ENCODE measurements at places on chromosomes 3 and 15.

DNA sequence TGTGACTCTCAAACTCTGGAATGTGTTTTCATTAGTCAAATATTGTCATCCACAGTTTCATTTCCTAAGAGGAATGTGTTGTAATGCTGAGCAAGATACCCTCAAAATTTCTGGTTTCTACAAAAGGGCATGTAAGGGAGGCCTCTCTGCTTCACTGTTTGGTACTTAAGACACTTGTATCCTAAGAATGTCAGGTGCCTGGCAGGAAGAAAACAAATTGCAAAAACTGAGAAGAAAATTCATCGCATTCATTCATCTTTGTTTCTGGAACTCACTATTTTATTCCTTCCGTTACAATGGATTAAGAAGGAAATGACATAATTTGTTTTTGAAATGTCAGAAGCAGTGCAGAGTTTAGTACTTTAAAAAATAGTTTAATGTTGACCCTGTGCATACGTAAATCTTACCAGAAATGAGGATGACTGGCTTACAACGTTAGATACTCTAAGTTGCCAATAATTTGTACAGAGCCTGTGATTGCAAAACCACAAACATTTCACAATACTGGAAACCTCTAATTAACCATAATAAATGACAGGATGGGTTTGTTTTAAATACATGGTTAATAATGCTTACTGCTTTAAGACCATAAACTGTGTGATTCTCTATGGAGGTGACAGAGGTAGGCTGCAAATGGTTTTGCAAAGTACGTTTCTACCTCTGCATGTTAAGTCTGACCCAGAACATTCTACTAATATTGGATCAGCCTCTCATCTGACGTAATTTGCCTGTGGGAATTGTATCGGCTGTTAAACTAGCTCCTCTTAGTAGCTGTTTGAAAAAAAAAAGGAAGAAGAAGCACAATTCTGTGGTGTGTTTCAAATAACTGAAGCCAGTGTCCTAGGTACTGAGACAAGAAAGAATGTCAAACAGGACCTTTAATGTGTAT, 477.8 kb downstream of the RBMS3 start:
- no peak for DNase-seq

- no peak for DNase-seq
Observed at GRCh38 chr3:72341920-72342319, 506.3 kb downstream of the SHQ1 start.

GRCh38 chr15:63832620-63833019, 1.1 kb downstream of the HERC1 start:
- no peak for DNase-seq

GRCh38 chr3:16888785-16889607, 4.2 kb downstream of the PLCL2 start:
- DNase-seq: no peak

DNA sequence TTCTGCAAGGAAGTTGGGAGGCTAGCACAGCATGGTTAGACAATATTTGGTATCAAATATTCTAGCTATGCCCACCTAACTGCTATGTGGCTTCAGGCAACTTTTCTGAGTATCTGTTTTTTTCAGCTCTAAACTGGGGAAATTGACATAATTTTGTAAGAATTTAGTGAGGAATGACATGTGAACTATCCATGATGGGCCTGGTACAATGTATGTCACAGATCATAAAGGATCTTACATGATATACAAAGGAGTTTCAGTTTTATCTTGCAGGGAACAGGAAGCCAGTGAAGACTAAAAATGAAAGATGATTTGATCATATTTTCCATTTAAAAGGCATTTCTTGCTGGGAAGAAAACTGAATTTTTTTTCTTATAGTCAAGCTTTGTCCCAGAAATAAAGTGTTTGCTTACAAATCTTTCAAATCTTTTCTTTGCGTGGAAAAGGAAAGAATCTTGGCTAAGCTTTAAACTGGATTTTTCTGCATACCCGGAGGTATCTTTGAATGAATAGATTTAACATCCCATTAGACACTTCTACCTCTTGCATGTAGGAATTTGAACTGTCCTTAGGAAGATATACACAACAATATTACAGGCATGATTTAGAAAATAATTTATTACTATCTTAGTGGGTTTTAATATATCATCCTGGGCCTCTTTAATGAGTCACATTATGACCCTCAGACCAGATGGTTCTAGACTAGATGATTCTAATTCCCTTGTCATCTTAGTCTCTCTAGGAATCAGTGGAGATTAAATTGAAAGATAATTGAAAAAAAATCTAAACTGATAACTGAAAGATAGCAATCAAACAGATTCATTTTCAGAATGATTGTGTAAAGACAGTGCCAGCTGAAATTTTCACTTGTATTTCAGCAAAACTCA, 436.0 kb upstream of the THBS1 start:
- no peak for DNase-seq

DNA sequence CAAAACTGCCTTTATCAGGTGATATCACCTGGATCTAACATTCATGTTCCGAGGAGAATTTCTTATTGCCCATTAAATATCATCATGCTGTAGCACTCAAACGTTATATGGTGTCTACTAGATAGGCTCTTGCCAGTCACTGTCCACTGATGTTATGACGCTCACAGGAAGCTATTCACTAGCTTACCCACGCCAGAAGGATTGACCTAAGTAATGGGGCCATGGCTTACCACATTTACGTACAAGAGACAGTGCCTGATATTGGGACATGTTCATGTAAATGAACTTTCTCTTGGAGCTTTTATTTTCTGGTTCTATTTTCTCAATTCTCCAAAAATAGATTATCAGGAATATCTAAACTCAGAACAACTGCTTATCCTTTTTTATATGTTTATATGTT, 91.7 kb upstream of the NAALADL2 start:
- DNase-seq: no peak

GRCh38 chr3:46824211-46824970, 38.9 kb downstream of the MYL3 start:
- no peak for DNase-seq

GRCh38 chr15:74604983-74605794, 10.4 kb upstream of the CLK3 start:
- DNase-seq: no peak

DNA sequence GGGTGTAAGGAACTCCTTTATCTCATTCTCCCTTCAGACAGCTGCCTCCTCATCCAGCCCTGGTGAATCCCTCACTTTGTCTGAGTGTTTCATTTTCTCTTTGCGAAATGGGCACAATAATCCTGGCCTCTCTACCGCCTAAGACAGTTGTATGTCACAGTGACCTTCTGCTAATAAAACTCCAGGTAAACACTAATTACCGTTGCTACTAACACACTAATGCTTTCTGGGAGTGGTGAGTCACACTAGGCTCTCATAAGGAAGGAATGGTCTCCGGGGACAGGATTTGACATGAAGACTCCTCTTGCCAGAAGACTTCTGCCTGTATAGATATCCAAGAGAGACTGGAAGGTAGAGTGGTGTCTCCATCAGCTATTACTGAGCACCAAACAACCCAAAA, 71.7 kb upstream of the SNRK start:
- no peak for DNase-seq

GRCh38 chr15:40343512-40343911, 2.8 kb upstream of the CCDC9B start:
- no peak for DNase-seq

- no peak for DNase-seq
Observed at GRCh38 chr3:169432708-169433432, 230.6 kb downstream of the MECOM start.

DNA sequence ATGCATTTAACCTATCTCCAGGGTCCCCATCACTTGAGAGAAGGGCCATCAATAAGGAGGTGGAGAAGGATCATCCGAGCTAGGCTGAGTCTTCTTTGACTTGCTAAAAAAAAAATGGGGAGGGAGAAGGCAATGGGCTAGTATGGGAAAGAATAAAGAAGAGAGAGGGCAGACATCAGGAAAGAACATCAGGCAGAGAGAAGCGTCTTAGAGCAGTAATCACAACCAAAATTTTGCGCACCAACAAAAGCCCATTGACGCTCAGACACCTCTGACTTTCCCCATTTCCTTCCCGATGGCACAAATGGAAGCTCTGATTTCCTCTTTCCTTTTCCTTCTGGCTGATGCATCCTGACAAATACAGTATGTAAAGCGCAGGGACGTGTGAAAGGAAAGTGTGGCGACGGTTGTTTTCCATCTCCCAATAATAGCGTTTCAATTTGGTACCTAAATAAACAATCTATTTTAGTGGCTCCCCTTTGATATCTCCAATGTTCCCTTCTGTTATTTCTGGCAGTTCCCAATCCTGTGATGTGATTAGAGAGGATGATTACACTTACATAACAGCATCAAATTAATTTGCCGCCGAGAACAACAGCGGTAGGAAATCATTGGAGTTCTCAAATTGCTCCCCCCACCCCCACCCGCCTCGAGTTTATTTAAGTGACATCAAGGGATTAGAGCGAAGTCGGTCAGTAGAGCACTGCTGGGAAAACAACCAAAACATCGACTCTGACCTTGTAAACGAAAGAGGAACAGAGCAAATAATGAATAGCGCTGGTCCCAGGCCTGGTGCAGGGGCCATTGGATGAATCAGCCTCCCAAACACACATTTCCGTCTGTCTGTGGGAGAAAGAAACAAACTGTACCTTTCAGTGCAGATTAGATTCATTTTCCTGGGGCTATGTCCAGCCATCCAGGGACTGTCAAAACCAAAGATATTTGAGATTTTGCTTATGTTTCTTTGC, 273.3 kb upstream of the ICE2 start:
- DNase-seq: no peak

DNA sequence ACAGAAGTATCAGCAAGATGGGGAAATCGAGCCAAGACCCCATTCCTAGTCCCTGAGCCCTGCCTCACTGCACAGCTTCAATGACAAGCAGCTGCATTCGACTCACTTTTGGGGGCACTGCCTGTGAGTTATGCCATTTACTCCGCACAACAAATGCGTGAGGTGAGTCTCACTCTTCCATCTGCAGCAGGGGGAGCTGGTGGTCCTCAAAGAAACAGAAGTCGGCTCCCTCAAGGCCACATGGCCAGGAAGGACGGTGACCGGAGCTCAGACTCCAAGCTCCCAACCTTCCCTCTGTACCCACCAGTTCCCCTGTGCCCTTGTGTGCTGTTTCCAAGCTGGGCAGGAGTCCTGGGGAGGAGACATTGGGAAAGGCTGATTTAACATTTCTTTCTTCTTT, 127.7 kb upstream of the IQSEC1 start:
- no peak for DNase-seq

- peak; percentile 42 for DNase-seq
Observed at GRCh38 chr15:101641129-101641764, 10.9 kb downstream of the TM2D3 start.

- no peak for DNase-seq
Observed at GRCh38 chr15:68407141-68407885, 24.6 kb downstream of the ITGA11 start.

- no peak for DNase-seq
Observed at GRCh38 chr15:68849497-68849896, 28.8 kb upstream of the ANP32A start.

DNA sequence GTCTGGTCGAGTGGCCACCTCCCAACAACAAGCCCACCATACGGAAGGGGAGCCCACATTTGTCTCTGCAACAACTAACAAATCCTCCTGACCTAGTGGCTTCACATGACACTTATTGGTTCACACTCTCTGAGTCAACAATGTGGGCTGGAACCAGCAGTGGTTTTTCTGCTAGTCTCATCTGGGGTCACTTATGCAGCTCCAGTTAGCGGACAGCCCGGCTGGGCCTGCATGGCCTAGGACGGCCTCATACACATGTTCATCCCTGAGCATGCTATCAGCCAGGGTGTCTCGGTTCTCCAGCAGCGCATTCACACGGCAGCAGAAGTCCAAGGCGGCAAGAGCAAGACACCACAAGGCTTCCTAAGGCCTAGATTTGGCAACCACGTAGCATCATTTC, 281.7 kb downstream of the XXYLT1 start:
- no peak for DNase-seq

GRCh38 chr15:33200444-33200843, 5.9 kb upstream of the FMN1 start:
- no peak for DNase-seq

GRCh38 chr3:85535517-85535916, 576.7 kb downstream of the CADM2 start:
- DNase-seq: no peak

DNA sequence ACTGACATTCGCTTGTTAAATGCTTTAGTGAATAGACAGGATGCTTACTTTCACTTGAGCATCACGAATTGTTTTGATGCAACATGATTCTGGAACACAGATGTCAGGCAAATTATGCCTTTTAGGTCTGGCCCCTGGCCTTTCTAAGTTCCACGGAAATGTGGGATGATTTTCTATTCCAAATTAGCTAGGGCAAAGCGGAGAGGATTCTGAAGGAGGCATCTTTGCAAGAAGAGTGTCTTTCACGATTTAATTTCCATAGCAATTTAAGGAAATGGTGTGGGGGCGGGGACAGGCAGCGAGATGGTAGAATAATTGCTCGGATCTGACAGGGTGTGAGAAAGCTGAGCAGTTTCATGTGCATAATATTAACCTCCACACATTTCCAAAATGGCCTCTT, 238.5 kb upstream of the KCNMB2 start:
- DNase-seq: no peak

- no peak for DNase-seq
Observed at GRCh38 chr3:124395162-124395561, 335.1 kb upstream of the UMPS start.

DNA sequence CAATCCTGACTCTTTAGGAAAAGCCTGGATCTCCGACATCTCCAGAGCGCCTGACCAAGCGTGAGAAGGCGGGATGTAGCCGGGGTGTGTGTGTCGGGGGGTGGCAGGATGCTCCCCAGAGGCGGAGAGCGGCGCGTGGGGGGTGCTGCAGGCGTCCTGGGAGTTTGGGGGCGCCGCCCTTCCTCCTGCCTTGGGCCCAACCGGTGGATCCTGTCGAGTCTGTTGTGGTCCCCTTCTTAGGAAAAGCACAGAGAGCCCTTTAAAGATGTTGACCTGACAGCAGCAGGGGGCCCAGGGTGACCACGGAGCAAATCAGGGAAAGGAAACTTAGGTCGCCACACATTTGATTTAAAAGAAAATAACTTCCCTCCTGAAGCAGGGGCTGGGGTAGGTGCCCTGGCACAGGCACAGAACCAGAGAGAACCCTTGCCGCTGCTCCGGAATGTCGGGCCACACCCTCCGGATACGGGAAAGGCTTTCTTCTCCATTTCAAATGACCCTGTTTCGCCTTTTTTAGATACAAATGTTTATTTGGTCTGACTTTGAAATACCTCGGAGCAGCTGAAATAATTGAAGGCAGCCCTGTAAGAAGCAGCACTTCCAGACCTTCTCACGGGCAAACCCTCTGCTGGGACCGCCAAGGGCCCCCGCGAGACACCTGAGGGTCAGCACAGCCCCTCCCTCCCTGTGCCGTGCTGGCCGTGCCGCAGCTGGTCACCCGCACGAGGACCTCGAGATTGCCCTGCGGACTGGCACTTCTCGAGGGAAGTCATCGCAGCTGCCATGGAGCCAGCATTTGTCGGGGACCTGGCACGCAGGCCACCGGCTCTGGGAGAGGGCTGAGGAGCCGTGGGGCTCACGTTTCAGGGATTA, 102.9 kb upstream of the KLF13 start:
- no peak for DNase-seq

- DNase-seq: no peak
Observed at GRCh38 chr3:195250473-195251251, 20.3 kb downstream of the XXYLT1 start.

DNA sequence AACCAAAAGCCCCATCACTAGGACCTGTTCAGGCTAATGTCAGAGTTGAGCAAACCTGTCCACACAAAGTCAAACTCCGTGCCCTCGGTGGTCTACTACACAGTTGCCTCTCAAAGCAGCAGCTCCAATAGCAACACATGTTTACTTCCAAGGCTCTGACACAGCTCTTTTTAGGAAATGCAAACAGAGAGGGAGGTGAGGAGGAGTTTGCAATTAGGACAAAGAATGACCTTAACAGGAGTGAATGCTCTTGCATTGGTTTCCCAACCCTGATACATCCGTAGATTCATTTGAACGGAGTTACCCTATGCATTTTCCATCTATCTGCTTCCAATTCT, 64.8 kb upstream of the GOLGA8B start:
- DNase-seq: no peak
